ENCODE measurements at places on chromosomes 2 and 18.
A peak's percentile ranks its signal among the peaks of the same experiment; 100 is the strongest.

DNA sequence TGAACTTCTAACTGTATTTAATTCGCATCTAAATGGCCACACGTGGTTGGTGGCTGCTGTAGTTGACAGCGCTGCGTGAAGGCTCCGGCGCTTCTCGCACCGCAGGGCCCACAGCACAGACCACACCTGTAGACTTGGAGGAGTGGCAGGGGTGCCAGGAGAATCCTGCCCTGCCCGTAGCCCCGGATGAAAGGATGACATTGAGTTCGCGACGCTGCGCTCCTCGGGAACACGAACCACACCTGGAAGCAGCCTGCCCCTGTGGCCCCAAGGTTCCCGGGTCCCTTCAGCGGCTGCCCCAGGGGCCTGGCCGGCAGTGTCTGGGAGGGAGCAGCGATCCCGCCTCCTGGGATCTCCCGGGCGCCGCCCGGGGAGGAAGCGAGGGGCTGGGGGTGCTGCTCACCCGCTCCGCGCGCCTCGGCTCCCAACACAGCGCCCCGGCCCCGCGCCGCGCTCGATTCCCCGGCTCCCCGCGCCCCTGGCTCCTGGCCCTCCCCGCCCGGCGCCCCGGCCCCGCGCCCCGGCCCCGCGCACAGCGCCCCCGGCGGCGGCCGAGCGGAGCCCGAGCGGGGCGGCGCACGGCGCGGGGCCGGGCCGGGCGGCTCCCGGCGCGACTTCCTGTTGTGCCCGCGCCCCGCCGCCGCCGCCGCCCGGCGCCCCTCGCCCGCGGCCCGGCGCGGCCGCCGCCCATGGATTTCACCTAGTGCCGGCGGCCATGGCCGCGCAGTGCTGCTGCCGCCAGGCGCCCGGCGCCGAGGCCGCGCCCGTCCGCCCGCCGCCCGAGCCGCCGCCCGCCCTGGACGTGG lies at the start of gene RNPEPL1:
TSS of gene RNPEPL1 (plus strand) at position 613 of the 806 bp plus-strand sequence. CDS start at position 716, 103 bp downstream.
- DNase-seq = peak; percentile 52

DNA sequence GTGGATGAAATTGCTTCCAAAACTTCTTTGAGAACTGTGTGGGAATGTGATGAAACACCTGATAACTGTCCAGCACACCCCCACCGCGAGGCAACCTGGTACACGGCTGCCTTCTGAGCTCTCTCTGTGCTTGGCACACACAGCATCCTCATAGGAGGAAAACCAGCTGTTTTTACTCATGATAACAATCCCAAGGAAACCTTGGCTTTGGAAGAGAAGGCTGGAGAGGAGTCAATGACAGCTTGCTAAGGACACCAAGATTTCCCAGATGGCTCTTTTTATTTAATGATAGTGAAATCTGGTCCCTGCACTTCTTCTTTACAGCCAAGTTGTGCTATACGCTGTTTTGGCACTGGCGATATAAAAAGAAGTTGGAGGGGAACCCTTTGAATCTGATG lies 232.5 kb upstream of the FN1 start:
- DNase-seq = no peak

- DNase-seq = no peak
Observed at GRCh38 chr18:78965260-78965659, 14.4 kb upstream of the SALL3 start.

DNA sequence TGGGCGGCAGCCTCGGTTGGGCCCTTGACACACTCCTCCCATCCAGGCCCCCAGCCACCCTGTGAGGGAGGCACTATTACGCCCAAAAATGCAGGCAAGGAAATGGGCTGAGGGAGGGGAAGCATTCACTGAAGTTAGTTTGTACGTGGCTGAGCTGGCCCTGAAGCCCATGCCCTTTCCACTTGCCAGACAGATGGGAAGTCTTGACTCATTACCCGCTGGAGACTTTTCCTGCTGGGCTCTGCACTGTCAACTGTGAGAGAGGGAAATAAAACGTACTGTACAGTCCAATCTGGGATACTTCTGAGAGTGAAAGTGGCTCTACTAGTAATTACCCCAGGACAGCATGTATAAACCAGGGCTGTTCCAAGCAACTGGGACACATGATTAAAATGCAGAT lies 125.9 kb downstream of the MSH2 start:
- no peak for DNase-seq

GRCh38 chr2:177155631-177156030 lies 57.0 kb upstream of the HNRNPA3 start:
- no peak for DNase-seq

DNA sequence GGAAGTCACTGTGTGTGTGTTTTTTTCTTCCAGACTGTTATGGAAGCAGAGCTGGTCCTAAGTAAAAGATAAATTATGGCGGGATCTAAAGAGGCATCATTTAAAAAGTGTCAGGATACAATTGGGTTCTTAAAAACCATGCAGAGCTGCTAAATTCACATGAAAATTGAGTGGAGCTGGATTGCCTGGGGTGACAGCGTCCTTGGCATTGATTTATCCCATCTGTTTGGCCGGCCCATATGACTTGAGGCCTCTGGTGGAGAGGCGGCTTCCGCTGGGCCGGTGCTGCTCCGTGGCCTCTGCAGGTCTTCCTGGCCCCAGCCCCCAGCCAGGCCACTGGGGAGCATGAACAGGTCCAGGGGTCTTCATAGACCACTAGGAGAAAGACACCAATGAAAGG lies 165.5 kb downstream of the GLI2 start:
- no peak for DNase-seq

DNA sequence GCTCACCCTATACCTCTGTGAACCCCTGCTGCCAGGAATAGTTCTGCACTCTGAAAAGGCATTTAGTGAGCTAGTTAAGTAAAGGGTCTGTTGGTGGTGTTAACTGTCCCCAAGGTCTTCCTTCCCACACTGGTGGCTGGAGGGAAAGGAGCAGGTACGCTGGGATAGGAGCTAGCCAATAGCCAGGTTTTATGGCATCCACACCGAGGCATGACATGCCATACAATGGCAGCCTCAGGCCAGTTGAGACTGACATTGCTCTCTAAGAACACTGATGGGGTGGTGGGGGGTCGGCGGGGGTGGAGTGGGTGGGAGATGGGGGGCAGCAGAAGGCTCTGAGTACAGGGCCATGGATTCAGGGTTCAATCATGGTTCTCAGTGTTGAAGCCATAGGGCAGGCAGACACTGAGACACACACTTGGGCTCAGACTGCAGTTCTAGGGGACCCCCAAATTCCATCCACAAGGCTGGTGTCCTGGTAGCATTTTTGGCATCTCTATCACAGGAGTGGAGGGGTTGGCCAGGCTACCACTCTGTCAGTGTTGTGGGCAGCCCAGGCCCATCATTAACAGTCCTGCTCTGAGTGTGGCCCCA lies 136.0 kb downstream of the CTIF start:
- no peak for DNase-seq

DNA sequence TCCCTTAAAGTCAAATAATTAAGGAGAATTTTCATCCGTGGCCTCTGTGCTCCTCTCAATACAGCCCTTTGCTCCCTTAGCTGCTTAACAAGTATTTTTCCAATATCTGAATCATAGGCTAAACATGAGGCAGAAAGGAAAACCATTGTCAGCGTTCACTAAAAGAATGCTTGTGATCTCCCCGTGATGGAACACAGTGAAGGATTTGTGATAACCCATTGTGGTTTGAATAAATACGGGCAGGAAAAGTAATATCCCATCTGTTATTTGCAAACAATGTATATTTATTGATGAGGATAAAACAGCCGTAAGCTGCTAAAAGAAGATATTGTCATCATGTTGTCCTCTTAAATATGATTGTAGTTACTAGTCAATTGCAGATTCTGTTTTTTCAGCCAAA lies 258.1 kb downstream of the NAPG start:
- DNase-seq = no peak

DNA sequence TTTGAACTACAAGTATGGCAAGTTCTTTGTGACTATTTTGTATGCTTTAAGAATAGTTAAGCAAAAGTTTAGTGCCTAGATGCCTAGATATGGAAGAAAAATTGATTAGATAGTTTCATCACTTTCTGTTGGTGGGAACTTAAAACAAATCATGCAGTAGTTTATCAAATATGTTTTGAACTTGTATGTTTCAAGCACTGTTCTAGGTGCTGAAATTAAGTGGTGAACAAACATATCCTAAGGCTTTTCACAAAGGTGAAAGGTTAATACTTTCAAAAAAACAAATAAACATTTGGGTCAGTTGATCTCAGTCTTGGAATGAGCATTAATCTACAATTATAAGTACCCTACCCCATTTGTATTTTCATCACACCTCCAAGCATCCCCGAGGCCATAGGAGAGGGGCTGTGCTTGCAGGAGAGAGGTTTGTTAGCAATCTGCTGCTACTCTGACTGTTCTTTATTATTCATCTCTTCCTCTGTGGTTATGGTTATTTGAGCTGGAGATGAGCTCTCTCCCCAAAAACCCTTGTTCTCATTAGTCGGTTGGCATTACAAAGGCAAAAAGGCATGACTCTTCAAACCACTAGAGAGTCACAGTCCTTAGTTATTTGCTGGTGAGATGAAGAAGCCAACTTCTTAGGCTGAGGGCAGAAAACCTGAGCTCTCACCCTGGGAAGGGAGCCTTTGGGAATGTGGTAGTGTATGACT lies 103.9 kb upstream of the FHL2 start:
- DNase-seq = no peak

GRCh38 chr2:88452980-88453582 lies 588 bp upstream of the FOXI3 start:
- no peak for DNase-seq

DNA sequence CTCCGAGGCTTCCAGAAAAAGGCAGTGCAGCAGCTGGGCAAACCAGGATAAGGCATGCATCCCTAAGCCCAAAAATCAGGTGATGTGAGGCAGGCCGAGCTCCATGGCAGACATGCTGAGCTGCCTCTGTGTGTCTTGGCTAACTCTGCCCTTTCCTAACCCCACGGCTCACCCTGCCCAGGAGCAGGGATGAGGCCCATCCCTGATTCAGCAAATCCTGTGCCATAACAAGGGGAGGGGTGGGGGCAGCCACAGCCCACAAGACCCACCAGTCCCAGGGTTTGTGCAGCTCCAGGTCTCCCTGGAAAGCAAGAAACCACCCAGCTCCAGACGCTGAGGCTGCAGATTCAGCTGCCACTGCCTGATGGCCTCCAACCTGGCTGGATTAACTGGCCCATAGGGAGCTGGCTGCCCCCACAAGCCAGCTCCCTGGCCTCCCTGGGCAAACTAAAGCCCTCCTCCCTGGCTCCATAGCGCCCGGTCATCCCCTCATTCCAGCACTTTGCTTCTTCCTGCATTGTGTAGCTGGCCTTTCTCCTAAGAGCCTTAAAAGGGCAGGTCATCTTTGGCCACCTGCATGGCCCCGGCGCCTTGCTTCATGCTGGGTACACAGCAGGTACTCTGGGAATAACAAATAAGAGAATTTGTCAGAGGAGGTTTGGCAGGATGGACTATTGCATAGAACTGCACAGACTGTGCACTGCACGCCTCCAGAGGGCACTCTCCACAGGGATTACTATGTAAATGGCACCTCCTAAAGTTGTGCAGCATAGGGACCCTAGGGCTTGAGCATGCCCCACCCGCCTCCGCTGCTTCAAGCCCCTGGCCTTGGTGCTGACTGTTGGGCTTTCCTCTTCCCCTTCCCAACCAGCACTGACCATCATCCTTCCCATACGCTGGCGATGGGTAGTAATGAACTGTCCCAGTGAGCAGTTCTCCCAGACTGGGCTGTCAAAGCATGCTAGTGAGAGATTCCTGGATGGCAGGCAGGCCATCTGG lies 10.7 kb downstream of the STEAP3 start:
- DNase-seq = no peak

GRCh38 chr2:20164061-20164733 lies 60.7 kb downstream of the SDC1 start:
- DNase-seq = no peak

- no peak for DNase-seq
Observed at GRCh38 chr2:60873381-60873780, 8.0 kb upstream of the REL start.

DNA sequence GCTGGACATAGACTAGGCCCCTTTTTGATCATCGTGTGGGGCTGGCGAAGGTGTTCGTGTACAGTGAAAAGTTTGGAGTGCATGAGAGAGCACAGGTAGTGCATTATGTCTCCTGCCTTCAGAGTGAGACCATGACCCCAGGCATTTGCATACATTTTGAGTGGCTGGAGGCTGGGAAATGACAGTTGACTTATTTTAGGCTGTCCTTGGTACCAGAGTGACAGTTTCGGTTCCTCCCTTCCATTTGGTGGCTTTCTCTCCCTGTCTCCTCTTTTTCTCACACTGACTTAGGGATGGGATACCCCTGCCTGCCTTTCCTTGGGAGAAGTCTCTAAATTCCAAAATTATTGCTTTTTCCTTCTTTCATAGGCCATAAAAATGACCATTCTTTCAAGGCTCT lies 20.1 kb downstream of the SERPINB12 start:
- no peak for DNase-seq

- no peak for DNase-seq
Observed at GRCh38 chr2:66457545-66457944, 22.6 kb downstream of the MEIS1 start.

DNA sequence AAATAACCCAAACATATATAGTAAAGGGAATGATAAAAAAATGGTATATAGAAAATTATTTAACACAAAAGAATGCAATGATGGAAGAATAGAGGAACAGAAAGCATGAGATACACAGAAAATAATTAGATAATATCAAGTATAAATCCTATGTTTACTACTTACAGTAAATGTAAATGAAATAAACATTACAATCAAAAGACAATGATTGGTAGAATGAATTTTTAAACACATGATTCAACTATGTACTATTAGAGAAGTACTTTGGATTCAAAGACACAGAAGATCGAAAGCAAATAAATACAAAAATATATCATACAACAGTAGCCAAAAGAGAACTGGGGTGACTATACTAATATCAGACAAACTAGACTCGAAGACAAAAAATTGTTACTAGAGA lies 97.6 kb upstream of the PARD3B start:
- no peak for DNase-seq

GRCh38 chr2:207236156-207236935 lies 70.6 kb upstream of the KLF7 start:
- DNase-seq = peak; percentile 59

GRCh38 chr2:144659731-144660275 lies 139.9 kb upstream of the ZEB2 start:
- DNase-seq = no peak

DNA sequence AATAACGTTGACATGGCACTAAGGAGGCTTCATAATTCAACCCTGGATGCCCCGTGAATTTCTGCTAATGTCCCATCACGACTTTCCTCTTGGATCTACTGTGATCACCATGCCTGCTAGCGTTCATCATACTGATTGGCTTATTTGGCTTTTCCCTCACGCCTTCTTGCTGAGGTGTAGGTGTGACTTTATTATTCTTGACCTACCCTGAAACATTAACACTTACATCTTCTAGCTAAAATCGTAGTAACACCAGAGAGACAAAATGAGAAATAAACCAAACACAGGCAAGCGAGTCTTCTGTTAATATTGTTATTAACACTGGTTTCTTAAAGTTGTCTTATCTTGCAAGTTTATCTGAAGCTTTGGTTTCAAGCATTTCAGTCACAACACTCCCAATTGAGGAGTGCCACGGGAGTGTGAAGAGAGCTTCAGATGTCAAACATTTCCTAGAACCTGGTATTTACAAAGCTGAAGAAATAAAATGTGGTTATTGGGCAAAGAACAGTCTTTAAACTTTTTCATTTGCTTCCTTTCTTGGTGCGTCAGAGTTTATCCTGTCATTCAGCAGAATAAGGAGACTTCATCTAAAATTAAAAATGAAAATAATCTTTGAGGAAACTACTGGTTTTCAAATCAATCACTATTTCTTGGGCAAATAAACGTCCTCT lies 15.4 kb upstream of the STAT1 start:
- no peak for DNase-seq

GRCh38 chr2:113138428-113139322 lies 11.3 kb downstream of the IL1RN start:
- no peak for DNase-seq

- no peak for DNase-seq
Observed at GRCh38 chr18:35127201-35127600, 86.0 kb downstream of the MAPRE2 start.
